Stimulated activated CD4-positive, alpha-beta T cell treated with anti-CD3 and anti-CD28 coated beads, TNF-alpha, amount 100 ng/mL, for 1 hour (primary cell): ENCODE measurements at places on chromosomes 6 and 20.

GRCh38 chr20:24746351-24746685, 202.8 kb upstream of the CST7 start:
- no peak for DNase-seq

GRCh38 chr20:23061262-23061661, 11.8 kb upstream of the THBD start:
- no peak for DNase-seq

DNA sequence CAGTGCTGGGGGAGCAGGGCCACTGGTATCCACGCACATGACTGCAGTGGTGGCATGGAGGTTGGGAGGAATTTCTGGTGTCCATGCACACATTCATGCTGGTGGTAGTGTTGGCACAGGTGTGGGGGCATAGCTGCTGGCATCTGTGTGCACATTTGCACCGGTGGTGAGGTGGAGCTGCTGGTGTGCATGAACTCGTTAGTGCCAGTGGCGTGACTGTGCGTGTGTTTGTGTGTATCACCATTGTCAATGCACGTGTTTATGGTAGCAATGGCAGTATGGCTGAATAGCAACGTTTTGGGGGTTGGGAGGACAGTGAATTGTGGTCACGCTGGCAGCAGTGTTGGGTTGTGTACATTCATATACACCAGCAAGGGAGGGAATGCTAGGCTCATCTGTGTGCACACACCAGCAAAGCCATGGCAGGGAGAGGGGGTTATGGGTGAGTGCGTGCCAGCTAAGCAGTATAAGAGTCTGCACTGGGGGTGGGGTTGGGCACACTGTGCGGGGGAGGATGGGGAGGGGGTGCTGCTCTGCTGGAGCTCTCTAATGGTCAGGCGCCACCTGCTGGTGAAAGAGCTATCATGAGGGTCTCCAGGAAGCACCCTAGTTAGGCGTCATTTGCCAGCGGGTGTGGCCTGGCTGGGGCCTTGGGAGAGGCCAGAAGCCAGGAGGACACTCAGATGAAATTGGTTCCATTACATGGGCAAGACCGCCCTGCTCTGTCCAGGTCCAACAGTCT, 626.1 kb upstream of the ID4 start:
- DNase-seq: peak; percentile 0

DNA sequence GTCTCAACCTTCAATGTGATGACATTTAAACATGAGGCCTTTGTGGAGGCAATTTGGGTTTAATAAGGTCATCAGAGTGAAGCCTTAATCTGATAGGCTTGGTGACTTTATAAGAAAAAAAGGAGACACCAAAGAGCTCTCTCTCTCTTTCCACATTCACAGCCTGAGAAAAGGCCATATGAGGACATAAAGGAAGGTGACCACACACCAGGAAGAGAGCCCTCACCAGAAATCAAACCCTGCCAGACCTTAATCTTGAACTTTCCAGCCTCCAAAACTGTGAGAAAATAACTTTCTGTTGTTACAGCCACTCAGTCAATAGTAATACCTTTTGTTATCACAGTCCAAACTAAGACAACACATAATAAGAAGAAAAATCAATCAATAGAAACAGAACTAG, 47.7 kb downstream of the COL12A1 start:
- no peak for DNase-seq

GRCh38 chr6:465531-466348, 74.2 kb downstream of the IRF4 start:
- no peak for DNase-seq

DNA sequence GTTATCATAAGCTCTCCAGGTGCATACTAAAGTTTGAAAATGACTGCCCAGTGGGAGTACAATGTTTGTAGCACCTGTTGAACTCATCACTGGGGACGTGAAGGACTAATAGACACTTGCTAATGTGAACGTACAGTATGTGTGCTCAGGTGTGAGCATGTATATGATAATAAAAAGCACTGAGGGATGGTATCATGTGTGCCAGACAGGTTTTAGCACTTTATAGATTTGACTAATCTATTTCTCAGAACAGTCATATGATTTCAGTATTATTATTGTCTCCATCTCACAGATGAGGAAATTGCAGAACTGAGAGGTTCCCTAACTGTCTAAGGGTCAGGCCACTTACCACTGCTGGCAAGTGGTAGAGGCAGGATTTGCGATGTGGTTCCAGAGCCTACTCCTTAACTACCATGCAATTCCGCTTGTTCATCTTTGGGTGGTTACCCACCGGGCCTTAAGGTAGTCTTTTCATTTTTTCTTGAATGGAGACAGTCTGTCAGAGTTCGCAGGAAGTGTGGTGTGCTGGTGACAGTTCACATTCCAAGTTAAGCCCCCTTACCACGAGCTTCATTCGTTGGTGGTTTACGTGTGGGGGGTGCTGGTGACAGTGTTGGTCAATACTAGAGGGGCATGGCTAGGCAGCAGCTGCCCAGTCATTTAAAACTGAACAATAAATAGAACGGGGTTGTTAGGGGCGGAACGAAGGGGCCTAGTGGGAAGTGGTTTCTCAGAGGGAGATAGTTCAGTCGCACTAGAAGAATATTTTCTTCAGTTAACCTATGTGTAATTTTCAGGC, 46.8 kb downstream of the RREB1 start:
- DNase-seq: no peak

DNA sequence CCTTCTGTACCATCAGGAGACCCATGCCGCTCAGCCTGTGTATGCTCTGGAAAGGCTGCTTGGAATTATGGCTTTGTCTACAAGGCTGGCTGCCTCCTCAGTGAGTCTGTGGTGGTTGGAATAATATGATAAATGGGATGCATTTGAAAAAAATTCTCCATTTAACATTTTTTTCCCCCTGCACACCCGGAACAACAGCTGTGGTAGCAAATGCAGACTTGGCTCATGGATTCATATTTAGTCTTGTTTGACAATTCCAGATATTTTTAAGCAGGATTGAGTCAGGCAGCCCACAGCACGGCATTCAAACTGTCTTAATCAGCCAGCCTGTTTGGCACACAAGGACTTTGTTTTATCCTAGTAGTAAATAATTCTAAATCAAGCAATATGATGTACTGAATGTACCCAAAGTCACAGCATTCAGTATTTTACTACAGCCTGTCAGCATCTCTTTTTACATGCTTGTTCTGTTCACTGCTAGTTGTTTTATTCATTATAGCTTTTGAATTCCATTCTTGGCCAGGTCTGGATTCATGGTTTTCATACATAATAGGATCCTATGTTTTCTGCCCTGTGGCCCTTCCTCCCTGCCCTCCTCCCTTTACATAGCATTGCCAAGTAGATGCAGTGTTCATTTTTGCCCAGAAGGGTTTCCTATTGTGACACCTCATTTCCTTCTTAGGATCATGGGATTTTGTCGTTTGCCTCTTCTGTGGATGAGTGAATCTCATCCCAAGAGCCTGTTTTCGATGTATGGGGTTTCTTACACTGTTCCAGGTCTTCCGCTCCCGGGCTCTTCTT, 68.1 kb downstream of the LRRC1 start:
- no peak for DNase-seq

GRCh38 chr20:64077876-64078551, 1.3 kb downstream of the RGS19 start:
- DNase-seq: no peak

GRCh38 chr6:3006476-3006875, 6.8 kb downstream of the NQO2 start:
- no peak for DNase-seq

DNA sequence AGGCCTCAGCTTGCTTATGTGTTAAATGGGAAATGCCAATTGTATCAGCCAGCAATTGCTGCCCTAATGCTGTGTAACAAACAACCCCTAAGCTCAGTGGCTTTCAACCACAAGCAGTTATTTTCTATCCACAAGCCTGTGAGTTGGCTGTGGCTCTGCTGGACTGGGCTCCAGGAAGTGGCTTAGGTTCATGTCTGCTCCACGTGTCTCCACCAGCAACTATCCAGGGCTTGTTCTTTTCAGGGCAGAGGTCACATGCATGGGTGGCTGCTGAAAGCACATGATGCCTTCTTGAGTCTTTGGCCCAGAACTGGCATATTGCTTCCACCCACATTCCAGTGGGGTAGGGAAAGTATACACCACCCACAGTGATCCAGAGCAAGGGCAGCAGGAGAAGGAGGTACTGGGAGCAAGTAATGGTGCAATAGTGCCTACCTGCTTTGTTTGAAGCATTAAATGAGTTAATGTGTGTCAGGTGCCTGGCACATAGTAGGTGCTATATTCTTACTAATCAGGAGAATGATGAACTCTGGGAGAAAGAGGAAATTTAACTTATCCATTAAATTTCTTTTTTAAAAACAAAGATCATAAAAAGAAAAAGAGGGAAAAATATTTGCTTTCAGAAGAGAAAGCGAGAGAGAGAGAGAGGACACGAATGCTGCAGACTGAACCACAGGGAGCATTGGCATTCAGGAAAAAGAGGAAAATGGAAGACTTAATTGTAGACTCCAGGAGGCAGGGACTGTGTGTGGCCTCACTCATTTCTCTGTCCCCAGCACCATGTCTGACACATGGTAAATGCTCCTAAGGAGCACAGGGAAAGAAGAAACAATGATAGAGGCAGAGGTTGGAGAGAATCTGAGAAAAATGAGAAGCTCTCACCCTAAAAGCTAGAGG, 25.2 kb upstream of the RNF24 start:
- DNase-seq: no peak

DNA sequence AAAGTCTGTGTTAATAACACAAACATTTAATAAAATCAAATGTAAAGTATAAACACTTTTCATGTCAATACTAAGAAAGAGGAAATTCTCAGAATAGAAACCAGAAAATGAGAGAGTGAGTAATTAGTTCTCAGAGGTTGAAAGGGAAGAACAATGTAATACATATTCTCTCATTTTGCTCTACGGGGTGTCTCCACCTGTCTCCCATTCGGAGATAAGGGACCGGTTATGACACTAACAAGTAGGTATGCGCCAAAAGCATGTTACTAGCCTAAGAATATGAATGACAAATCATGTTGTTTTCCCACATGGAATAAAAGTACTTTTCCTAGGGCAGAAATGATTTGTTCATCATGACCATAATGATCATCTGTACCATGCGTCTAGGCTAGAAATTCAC, 35.6 kb upstream of the PRELID3B start:
- DNase-seq: no peak

DNA sequence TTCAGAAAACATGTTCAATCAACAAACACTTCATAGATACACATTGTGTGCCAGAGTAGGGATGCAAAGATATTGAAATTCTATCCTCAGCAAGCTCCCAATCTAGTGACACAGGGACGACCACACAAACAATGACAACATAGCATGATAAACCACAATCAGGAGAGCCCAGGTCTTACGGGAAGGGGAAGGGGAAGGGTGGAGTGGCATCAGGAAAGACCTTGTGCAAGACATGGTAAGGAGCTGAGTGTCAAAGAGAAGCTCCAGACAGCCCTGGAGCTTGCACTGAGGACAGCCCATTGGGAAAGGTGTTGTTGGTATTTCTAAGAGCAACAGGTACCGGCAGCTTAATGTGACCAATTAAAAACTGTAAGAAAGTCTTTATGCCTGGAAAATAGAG, 103.6 kb downstream of the PDE7B start:
- DNase-seq: no peak

- DNase-seq: no peak
These were observed 531.9 kb downstream of the QKI start for GRCh38 chr6:163946437-163946836.

- no peak for DNase-seq
These were observed 8.4 kb upstream of the HLA-DOA start for GRCh38 chr6:33017694-33018353.

DNA sequence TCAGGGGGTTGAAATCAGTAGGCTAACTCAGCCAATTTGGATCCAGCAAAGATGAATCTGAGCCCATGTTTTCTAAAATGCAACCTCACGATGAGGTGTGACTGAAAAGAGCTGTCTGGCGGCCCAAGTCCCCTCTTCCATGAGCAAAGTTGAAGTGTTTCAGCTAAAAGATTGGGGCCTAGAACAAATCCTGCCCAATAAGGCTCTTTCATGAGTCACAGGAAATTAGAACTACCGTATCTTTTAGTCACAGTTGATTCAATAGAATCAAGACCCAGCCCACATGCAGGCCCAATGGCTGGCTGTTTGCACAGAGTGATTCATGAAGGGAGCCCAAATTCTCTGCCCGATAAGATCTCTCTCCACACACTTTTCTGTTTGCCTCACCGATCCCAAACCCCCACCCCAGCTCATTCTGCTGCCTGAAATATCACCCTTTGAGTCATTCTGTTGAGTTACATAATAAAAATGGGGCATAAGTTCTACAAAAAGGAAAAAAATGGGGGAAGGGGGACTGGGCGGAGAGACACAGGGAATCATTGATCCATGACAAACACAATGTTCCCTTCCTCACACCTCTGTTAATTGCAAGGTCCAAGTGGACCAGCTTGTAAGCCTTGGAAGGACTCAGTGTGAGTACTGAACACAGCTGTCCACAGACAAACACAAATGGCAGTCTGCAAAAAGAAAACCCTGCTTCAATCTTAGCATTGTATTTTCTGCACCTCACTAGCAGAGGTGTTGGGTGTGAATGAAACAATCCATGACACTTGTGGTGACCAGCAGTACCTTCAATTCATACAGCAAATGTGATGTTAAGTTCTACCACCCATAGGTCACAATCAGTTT, 13.8 kb downstream of the FOXQ1 start:
- DNase-seq: no peak

- no peak for DNase-seq
These were observed 26.1 kb downstream of the SPATA2 start for GRCh38 chr20:49889001-49889934.

- no peak for DNase-seq
These were observed 231.9 kb downstream of the PKHD1 start for GRCh38 chr6:51855310-51856082.

DNA sequence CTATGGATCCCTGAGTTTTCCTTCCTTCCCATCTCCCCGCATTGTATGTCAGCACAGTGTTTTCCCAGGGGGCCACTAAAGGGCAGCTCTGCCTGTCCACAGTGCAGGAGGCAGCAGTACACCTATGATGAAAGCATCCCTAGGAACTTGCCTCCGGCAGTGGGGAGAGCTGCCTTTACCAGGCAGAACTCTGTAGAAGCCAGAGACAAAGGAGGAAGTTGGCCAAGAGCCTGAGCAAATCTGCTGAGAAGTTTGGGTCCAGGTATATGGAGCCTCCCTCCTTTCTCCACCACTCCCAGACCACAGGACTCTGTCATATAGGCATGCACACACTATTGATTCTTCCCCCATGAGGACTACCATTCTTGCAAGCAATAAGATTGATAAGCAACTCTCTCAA, 282.7 kb downstream of the TBC1D7 start:
- DNase-seq: no peak

DNA sequence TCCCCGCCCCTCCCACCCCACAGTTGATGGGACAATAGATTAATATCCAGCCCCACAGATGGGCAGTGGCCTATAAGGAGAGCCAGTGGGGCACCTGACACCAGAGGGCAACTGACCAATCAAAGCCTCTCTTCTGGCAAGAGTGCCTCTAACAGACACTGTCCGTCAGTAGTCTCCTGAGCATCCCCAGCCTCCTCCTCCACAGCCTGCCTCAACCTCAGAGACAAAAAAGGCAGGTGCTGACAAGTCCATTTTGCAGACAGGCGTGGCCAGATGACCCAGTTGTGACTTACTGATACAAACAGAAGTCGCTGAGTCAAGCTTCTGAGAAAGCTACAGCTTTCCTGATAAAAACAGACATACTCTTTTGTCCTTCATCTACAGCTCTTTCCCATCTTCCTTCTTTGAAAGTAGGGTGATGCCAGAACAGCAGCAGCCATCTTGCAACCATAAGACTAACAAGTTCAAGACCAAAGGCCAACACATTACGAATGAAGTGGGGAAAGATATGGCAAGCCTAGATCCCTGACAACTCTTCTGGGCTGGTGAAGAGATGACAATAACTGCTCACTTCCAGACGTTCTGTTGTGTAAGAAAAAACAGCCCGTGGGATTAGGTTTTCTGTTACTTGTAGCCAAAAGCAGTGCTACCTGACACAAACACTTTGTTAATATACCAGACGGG, 12.3 kb downstream of the PPIL1 start:
- no peak for DNase-seq
